Hematopoietic multipotent progenitor cell treated with erythropoietin and hydrocortisone succinate and interleukin-3 and kit ligand, for 6 days (in vitro differentiated cells): ENCODE measurements at places on chromosomes 1 and 21.

DNA sequence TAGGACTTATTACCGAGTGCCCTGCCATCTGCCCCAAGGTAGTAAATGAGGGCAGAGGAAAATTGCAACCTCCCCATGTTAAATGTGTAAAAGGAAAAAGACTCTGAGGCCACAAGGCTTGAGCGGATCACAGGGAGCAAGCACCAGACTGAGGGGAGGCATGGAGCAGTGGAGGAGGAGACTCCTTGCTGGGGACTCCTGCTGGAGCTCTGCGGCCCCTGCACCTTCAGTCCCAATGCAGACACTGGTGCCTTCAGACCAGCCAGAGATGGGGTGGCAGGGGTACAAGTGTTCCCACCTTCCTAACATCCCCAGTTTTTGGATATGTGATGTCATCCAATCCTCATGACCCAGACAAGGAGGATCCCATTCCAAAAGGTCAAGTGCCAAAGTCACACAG, 128.4 kb upstream of the NGF start:
- no peak for DNase-seq

GRCh38 chr1:203840208-203840808, 21.1 kb upstream of the SNRPE start:
- no peak for DNase-seq

GRCh38 chr21:29149808-29150425, 19.5 kb downstream of the MAP3K7CL start:
- no peak for DNase-seq

DNA sequence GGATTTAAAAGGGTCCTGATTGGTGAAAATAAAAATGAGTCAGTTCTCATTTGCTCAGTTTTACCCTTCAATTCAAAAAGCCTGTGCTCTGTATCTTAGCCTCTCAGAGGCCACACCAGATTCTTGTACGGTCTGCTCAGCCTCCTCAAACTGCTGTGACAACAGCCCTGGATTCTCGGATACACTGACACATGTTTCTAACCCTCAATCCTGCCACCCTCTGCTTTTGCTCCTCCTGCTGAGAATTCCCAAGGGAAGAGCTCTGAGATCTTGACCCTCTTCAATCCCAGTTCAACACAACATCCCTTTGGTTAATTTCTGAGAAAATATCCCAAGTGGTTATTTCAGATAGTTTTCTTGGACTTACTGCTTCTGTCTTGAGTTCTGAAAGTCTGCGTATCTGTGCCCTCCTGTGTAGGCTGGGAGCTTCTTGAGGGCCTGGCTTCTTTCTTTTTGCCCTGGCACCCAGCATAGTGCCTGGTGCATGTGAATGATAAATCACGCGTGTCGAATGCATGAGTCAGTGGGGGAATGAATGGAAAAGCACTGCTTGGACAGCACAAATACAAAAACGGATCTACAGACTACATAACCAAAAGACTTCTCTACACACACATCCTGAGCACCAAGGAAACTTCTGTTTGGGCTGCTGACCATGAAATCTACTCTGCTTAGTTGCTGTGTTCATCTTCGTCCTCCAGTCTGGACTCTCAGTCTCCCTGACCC, 24.5 kb downstream of the IRF2BP2 start:
- no peak for DNase-seq

GRCh38 chr1:64401285-64401684, 68.6 kb upstream of the CACHD1 start:
- no peak for DNase-seq
